ENCODE measurements at places on chromosomes 12 and 14. TPM values are rescaled to one million over a fixed set of nuclear protein-coding genes. Genes with fewer than 3 reads are reported as not detected.

The PLEK2 gene
- 2.8 TPM for total RNA-seq

The AKAP5 gene
- total RNA-seq, result 0.16 TPM

The POLE2 gene
- 36.2 TPM for total RNA-seq

The SFSWAP gene
- 27.0 TPM for total RNA-seq

The FAM186B gene
- 2.7 TPM for total RNA-seq

The CPM gene
- total RNA-seq, result 0.08 TPM

The HAL gene
- 0.09 TPM for total RNA-seq

The COCH gene
- total RNA-seq, result not detected
